Chondrocyte (in vitro differentiated cells): ENCODE measurements at places on chromosomes 6 and 20. TPM values are rescaled to one million over a fixed set of nuclear protein-coding genes. Genes with fewer than 3 reads are reported as not detected.
A peak's percentile ranks its signal among the peaks of the same experiment; 100 is the strongest.

GRCh38 chr6:152648105-152648504, 10.9 kb upstream of the SYNE1 start:
- no peak for DNase-seq

GRCh38 chr6:41640426-41640825, 2.2 kb downstream of the MDFI start:
- no peak for DNase-seq

DNA sequence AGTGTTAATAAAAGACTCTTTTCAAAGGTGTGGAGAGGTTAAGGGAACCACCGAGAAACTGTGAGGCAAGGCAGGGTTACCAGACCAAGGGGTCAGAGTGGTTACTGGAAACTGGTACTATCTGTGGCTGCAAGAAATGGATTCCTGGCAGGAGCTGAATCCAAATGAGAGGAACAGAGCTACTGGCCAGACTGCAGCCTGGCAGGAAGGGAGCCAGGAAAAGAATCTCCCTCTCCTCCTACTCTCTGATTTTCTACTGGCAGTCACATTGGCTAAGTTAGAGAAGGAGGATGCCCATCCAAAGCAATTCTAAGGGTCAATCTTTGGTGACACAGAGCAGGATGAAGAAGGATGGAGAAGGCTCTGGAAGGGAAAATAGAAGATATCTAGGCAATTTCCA, 211.5 kb downstream of the GRM1 start:
- no peak for DNase-seq

GRCh38 chr6:54602591-54602990, 244.0 kb upstream of the FAM83B start:
- DNase-seq: no peak

- DNase-seq: peak; percentile 51
Observed at GRCh38 chr20:49914310-49915117, 815 bp downstream of the SPATA2 start.

DNA sequence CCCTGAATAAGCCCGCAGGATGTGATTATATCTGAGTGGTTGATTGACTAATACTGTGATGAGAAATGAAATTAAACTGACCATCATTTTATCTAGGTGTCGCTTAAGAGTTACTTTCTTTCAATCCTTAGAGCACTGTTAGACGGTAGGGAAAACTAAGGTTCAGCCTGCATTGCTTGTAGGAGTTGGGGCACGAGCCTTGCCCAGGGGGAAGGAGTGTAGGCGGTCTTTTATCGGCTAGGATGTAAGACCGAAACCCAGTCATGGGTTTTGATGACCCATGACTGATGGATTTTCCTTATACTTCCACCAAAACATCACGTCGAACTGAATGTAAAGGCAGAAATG, 392 bp upstream of the TASP1 start:
- DNase-seq: no peak

- no peak for DNase-seq
Observed at GRCh38 chr20:45019762-45020123, 53.4 kb downstream of the STK4 start.

GRCh38 chr6:144757730-144758129, 472.6 kb downstream of the UTRN start:
- DNase-seq: no peak

GRCh38 chr6:15880262-15880973, 217.6 kb upstream of the DTNBP1 start:
- DNase-seq: no peak

DNA sequence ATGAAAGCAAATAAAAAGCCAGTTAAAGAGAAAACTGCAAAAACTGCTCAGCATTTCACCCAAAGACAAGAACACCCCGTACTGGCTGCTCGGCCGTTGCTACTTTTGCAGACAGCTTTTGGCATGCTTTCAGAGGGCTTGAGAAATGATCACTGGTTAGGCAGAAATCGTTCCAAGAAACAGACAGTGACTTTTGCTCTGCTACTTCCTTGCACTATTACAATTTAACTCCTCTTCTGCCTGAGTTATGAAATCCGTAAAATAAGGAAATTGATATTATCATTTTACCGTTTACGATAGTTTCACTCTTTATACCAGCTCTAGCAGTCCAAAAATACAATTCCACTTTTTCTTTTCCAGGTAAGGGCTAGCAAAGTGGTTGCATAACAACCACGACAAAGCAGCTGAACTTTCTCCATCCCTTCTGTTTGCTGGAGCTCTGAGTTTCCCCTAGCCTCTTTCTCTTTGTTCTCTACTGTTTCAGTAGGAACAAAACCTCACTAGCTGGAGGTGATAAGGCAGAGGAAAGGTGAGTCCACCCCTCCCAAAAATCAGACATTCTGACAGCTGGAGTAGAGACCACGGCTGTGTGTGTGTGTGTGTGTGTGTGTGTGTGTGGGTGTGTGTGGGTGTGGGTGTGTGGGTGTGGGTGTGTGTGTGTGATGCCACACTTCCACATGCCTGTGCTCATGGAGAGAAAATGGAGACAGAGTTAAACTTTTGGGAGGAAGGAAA, 191.8 kb upstream of the RREB1 start:
- DNase-seq: no peak

- DNase-seq: no peak
Observed at GRCh38 chr6:89536231-89536630, 102.3 kb downstream of the LYRM2 start.

DNA sequence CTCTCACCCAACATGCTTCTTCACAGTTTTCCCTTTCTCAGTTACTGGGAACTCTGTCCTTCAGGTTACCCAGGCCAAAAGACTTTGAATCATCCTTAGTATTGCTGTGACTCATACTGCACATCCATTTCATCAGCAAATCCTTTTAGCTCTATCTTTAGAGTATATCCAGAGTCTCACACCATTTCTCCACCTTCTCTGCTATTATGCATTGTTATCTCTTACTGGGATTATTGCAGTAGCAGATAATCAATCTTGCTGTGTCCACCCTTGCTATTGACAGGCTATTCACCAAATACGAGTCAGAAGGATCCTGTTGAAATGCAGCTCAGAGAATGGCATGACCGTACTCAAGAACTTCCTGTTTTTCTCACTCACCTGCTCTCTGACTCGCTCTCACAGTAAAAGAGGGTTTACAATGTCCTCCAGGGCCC, 57.3 kb downstream of the BCKDHB start:
- no peak for DNase-seq

DNA sequence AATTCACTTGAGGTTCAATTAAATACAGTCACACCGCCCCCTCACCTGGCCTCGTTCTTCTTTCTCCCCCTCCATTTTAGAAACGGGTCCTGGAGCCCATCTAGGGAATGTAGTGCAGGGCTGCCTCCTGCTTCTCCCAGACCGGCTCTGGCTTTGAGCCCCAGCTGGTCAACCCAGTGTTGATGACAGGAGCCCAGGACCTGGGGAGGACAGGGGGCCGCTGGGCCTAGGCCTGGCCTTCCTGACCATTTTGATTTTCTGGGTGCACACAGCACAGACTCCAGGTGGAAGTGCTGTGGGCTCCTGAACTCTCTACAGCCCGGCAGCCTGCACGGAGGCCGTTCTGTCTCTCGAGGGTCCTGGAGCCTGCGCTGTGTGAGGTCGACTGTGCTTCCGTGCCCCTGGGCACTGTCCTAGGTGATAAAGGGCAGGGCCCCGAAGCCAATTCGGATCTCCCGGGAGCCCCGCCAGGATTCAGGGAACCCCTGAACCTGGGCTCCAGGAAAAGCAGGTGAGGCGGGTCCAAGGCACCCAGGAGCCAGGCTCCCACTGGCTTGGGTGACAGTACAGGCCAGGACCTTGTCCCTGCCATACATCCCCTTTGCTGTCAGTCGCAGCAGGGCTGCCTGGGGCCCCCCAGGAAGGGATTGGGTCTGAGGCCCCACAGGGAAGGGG, 23.3 kb downstream of the NPEPL1 start:
- DNase-seq: peak; percentile 89

The SLC52A3 gene
- not detected in 3 replicates for total RNA-seq

The PTK7 gene
- total RNA-seq: 282 to 293 TPM (median 288 TPM) in 3 replicates

The KIAA1755 gene
- 17.6 to 18.8 TPM (median 17.8 TPM) in 3 replicates for total RNA-seq

The ZC2HC1B gene
- total RNA-seq: 0.46 TPM in 1 of 3 replicates, not detected in the others

The CLDN20 gene
- total RNA-seq: not detected in 3 replicates

The LTA gene
- total RNA-seq: not detected in 3 replicates

The PHACTR1 gene
- 2.1 to 3.7 TPM (median 2.5 TPM) in 3 replicates for total RNA-seq
